ENCODE measurements at places on chromosomes 4 and X.

- DNase-seq = no peak
Measured at GRCh38 chr4:165602621-165603020, 223.8 kb downstream of the CPE start.

DNA sequence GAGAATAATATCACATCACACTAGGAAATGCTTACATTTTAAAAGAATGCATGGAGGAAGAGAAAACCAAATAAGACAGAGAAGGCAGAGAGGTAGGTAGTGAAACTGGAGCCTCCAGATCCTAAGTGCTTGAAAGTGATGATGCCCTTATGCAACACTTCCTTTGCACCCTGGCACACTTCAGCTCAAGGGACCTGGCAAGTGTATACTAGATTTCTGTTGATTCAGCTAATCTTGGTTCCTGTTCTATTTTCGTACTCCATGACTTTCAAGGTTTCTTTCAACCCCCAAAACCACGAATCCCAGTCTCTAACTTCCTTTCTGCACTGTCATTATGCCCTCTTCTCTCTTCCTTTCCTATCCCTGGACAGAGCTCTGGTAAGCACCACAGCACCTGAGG is 36.9 kb upstream of the SH3KBP1 start:
- DNase-seq = no peak

- no peak for DNase-seq
Measured at GRCh38 chr4:12137575-12137974, 708.9 kb upstream of the HS3ST1 start.

GRCh38 chr4:77805840-77806239 is 13.3 kb downstream of the CNOT6L start:
- DNase-seq = no peak

GRCh38 chr4:128565565-128566186 is 243.8 kb upstream of the JADE1 start:
- DNase-seq = peak; percentile 8

DNA sequence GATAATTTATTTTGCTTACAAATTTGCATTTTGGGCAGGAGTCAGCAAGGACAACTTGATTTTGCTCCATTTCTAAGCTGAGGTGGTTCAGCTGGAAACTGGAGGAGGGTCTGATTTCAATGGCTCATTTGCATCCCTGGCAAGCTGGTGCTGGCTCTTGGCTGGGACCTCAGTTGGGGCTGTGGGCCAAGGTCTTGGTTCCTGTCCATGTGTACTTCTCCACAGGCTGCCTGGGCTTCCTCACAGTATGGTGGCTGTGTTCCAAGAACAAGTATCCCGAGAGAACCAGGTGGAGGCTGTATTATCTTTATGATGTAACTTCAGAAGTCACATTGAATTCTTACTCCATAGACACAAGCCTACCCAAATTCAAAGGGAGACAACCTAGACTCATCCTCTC is 77.0 kb upstream of the STX18 start:
- no peak for DNase-seq

DNA sequence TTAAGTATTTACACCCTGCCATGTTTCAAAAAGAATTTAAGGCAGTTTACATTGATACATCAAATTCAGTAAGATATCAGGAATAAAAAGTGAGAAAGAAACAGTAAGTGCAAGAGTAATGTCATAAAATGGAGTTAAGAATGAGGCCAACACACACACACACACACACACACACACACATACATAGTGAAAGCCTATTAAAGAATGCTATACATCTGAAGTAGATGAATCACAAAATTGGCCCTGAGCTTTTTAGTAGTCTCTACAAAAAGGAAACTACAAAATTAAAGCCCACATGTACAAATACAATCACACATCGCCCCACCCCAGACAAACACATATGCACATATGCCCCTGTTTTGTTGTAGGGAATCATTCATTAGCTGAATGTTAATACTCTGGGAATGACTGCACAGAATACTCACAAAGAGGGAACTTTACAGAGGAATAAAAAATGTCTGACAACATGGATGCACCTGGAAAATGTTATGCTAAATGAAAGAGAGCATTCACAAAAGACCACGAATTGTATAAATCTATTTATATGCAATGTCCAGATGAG is 428.8 kb downstream of the IL15 start:
- DNase-seq = no peak

- DNase-seq = no peak
Measured at GRCh38 chr4:178953447-178954120, 1511.3 kb upstream of the AGA start.

- no peak for DNase-seq
Measured at GRCh38 chr4:124757126-124757525, 44.6 kb upstream of the ANKRD50 start.

- no peak for DNase-seq
Measured at GRCh38 chrX:65203545-65203944, 227.3 kb upstream of the ZC4H2 start.

DNA sequence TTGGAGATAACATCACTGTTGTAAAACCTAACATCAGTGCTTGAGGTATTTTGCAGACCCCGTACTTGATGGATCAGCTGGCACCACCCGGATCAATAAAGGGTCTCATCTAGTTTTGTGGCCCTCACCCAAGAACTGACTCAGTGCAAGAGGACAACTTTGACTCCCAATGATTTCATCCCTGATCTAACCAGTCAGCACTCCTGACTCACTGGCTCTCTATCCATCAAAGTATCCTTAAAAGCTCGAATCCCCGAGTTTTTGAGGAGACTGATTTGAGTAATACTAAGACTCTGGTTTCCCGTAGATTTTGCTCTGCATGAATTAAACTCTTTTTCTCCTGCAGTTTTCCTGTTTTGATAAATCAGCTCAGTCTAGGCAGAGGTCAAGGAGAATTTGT is 2498.1 kb downstream of the PCDH7 start:
- no peak for DNase-seq

DNA sequence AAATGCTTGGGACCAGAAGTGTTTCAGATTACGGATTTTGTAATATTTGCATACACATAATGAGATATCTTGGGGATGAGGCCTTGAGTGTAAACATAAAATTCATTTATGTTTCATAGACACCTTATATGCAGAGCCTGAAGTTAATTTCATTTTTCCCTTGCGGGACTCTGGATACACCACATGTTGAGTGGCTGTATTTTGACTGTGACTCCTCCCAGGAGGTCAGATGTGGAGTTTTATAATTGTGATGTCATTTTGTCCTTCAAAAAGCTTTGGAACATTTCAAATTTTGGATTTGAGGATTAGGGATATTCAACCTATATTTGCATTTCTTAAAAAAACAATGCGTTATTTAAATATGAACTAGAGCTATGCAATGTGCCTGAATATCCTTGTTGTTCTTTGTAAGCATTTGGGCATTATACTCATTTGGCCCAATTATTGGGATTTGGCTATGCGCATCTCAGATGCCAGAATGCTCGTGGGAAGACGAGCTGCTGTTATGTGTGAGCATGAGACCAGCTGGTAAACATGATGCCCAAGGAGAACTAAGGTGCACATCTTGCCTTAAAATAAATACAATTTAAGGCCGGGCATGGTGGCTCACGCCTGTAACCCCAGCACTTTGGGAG is 223.0 kb upstream of the STS start:
- no peak for DNase-seq

- DNase-seq = peak; percentile 47
Measured at GRCh38 chrX:71128915-71129765, 10.7 kb downstream of the MED12 start.

DNA sequence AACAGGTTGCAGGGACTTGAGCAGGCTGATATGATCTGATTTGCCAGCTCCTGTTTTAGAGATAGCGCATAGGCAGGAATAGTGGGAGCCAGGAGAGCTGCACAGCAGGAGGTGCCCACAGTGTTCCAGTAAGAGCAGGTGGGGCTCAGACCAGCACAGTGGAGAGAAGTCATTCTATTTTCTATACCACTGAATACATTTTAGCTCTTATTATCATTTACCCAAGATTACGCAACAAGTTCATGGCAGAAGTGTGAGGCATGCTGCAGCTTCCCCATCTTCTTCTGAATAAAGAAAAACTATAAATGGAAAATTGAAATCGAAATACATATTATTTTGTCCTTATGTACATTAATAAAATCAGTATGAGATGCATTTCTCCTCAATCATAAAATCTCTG is 114.7 kb upstream of the EDNRA start:
- DNase-seq = no peak

All from AML-193 (cell line).